ENCODE measurements at places on chromosomes 3 and 15. TPM values are rescaled to one million over a fixed set of nuclear protein-coding genes. Genes with fewer than 3 reads are reported as not detected.

Gene AZI2
- 87.7 TPM for total RNA-seq

Gene LSMEM2
- total RNA-seq: not detected

Gene MEX3B
- 2.2 TPM for total RNA-seq

Gene HYAL3
- 3.2 TPM for total RNA-seq

Gene TNNC1
- 0.33 TPM for total RNA-seq

Gene TTLL13
- not detected for total RNA-seq

Gene ZKSCAN7
- total RNA-seq: 7.4 TPM

Gene LRRC2
- 7.4 TPM for total RNA-seq

Gene RTP3
- total RNA-seq: not detected

Gene HMCES
- total RNA-seq: 33.1 TPM

Gene LRRC49
- total RNA-seq: 19.7 TPM

Gene PROK2
- total RNA-seq: not detected

Gene GOLGA8J
- 0.11 TPM for total RNA-seq

Gene PLAAT1
- total RNA-seq: 0.66 TPM

Gene ZNF621
- 15.5 TPM for total RNA-seq

Gene PLSCR1
- 43.5 TPM for total RNA-seq

Gene UQCRC1
- total RNA-seq: 596 TPM

Gene PIK3CA
- 42.8 TPM for total RNA-seq

Gene CCR2
- total RNA-seq: not detected

Gene SCN11A
- total RNA-seq: under 0.01 TPM

Gene ITGB5
- 653 TPM for total RNA-seq

Gene KIF7
- 18.0 TPM for total RNA-seq

Gene EXD1
- total RNA-seq: 0.11 TPM

Gene AP4E1
- total RNA-seq: 19.4 TPM

Gene TYRO3
- total RNA-seq: 14.4 TPM

Gene CTNNB1
- 975 TPM for total RNA-seq

Gene DUOX1
- not detected for total RNA-seq

Gene PPM1L
- total RNA-seq: 0.77 TPM

Gene CD96
- not detected for total RNA-seq

Measured in uterine smooth muscle cell (primary cell).